ENCODE measurements at places on chromosomes 5 and 9.

DNA sequence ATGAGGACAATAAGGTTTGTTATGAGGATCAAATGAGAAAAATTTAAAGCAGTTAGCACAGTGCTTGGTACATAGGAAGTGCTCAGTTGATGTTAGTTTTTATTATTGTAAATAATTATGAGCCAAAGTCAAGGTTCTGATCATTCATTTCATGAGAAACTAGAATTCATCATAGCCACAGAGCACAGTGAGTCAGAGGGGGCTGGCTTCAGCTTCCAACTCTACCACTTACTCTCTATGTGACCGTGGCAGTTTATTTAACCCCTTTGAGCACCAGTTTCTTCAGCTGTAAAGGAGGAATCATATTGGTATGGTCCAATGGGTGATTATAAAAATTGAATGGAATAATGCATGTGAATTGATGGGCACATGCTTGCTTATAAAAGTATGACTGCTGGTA is 39.4 kb downstream of the KLHL3 start:
- peak; percentile 37 for DNase-seq

DNA sequence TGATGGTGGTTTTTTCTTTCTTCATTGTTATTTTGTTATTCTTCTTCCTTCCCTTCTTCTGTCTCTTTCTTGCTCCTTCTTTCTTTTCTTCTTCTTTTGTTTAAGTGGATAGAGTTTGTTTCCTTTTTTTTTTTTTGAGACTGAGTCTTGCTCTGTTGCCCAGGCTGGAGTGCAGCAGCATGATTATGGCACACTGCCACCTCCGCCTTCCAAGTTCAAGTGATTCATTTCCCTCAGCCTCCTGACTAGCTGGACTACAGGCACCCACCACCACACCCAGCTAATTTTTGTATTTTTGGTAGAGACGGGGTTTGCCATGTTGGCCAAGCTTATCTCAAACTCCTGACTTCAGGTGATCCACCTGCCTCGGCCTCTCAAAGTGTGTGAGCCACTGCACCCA is 40.3 kb downstream of the JAK2 start:
- DNase-seq: peak; percentile 49

DNA sequence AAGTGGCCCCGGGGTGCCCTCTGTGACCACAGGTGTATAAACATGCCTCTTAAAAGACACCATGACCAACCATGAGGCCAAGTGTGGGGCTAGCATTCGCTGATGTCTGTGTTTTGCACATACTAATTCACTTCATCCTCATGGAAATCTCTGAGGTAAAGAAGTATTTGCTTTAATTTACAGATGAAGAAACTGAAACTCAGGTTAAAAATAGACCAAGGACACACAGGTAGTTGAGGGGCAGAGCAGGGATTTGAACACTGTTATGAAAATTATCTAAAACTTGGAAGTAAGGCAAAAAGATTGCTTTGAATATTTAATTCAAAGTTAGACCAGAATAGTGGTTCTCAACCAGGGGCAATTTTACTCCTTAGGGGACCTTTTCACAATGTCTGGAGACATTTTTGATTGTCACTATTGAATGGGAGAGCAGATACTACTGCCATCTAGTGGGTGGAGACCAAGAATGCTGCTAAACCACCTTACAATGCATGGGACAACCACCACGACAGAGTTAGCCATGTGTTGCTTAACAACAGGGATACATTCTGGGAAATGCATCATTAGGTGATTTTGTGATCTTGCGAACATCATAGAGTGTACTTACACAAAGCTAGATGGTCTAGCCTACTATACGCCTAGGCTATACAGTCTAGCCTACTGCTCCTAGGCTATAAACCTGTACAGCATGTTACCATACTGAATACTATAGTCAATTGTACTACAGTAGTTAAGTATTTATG is 8.0 kb upstream of the FXN start:
- DNase-seq: peak; percentile 51

- DNase-seq: no peak
Observed at GRCh38 chr9:13832446-13832845, 481.5 kb downstream of the NFIB start.

DNA sequence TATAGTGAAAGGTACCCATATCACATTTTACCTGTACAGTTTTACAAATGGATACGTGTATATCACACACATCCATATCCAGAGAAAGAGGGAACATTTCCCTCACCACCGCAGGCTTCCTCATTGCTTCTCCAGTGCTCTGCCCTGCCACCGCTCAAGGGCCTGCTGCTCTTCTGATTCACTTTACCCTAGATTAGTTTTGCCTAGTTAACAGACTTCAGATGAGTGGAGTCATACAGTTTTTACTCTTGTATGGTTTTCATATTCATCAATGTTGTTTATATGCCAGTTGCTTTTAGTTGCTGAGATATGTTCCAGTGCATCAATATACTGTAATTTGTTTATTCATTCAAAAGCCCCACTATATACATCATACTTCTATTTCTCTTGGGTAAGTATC is 53.9 kb upstream of the POMT1 start:
- DNase-seq: no peak

GRCh38 chr9:127897193-127897692 is 2.2 kb downstream of the ST6GALNAC6 start:
- DNase-seq: peak; percentile 82

- DNase-seq: peak; percentile 47
Observed at GRCh38 chr5:64384765-64385164, 121.0 kb upstream of the RGS7BP start.

- DNase-seq: no peak
Observed at GRCh38 chr5:92599217-92599810, 981.7 kb downstream of the NR2F1-AS1 start.

DNA sequence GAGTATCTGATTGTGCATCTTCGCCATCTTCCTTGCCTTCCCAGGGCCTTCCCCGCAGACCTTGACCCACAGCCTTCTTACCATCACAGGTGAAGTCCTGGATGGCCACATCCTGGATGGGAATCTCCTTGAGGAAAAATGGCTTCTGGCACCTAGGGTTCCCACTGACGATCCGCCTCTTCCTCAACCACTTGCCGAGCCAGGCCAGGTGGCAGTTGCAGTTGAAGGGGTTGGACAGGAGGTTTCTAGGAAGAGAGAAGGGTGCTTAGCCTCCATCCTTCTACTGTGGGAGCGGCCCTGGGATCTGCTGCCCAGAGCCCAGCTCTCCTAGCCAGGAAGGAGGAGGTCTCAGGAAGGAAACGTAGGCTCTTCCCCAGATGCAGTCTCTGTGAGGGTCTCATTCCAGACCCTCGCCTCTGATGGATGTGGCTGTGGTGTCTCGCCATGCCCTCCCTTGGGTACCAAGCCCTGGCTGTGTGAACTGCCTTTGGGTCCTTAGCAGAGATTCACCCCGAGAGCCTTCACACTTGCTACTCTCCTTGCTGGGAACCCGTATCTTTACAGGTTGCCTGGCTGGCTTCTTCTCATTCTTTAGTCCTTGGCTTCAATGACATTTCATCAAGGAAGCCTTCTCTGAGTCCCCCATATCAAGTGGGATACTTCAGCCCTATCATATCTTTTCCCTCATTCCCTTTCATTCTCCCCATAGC is 170.4 kb upstream of the PANK3 start:
- no peak for DNase-seq

- DNase-seq: no peak
Observed at GRCh38 chr5:27234916-27235315, 196.5 kb upstream of the CDH9 start.

DNA sequence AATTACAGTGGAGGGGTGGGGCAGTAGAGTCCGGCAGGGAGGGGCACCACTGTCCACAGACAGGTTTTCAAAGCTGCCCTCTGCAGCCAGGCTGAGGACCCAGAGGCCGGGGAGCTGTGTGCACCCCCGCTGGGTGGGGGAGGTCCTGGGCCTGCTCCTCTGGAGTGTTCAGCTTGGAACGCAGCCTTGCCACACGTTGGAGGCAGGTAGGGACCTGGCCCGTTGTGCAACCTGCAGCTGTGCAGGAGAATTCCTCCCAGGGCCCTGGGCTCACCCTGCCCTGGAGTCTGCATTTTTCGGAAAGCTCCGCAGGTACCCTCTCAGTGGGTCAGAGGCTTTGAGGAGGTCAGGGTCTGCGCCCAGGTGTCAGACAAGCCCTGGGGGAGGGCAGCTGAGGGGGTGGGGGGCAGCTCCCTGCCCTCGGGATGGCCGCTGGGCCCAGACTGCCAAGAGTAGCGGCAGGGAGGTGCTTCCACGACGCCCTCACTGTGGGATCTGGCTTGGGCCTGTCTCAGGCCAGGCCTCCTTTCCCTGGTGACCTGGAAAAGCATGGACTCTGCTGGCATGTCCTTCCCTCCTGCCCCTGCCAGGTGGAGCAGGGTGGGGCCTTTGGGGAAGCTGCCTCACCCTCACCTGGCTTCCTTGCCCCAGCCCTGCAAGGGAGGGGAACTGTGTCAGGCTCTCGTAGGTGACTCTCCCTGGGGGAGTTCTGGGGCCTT is 29.5 kb downstream of the RXRA start:
- DNase-seq: no peak

DNA sequence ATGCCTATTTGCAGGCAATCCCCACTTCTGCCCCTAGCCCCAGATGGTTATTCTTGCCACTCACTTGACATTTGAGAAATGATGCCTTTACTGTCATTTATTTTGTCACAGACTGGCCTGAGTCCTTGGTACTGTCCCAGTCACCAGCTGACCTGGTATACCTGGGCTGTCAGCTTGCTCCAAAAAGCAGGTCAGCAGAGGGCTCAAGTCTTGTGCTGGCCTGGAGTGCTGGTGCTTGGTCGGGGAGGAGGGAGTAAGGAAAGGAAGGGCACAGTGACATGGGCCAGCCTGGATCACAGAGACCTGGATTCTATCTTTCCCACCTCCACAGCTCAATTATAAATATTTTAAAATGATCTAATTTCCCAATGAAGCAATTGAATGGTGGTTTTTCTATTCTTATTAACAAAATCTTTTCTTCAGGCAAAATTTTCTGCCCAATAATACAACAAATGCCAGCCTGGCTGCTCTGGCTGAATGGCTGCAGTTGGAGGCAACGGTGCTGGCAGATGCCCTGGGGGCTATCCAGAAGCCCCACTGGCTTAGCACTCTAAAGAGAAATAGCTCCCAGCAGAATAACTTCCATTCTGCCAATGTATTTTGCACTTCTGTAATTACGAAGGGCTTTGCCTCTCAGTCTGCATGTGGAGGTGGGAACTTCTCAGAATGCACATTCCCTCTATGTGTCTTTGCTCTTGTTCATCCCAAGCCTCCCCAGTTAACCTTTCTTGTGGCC is 160.6 kb downstream of the GADD45G start:
- DNase-seq: no peak

DNA sequence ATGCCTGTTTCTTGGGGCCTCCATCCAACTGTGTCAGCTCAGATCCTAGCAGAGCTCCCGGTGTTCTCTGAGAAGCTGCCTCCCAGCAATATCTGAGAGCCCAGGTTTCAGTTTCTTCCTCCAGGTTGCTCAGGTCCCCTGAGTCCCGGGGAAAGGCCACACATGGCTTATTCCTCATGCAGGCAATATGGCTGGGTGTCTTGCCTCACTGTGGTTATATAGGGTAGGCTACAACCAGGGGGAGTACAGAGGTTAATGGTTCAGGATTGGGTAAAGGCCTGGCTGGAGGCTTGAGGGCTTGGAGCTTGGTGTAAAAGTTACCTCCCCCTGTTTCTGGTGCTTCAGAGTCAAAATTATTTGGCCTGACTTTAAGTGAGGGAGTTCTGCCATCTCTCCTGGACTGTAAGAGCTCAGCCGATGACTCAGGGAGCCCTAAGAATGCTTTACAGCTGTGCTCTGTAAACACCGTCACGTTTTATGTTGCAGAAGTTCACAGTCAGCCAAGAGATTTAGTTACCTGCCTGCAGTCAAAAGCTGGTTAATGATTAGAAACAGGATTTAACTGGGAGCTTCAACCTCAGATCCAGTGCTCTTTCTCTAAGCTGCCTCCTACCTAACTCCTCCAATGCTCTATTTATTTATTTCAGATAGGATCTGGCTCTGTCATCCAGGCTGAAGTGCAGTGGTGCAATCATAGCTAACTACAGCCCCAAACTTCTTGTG is 24.3 kb upstream of the UBAP2 start:
- peak; percentile 94 for DNase-seq

- no peak for DNase-seq
Observed at GRCh38 chr9:126240835-126241234, 85.8 kb upstream of the MVB12B start.

DNA sequence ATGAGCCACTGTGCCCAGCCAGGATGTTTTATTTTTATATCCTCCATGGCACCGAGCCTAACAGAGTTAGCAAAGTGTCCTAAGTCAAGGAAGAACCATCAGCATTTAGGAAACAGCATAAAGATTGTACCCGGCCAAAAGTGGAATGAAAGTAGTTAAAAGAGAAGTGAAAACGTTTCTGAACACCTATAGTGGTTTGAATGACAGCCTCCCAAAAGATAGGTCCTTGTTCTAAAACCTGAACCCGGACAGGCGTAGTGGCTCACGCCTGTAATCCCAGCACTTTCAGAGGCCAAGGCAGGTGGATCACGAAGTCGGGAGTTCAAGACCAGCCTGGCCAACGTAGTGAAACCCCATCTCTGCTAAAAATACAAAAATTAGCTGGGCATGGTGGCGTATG is 37.4 kb downstream of the ZFAND5 start:
- DNase-seq: no peak

GRCh38 chr5:135034236-135034962 is 371 bp upstream of the PITX1 start:
- peak; percentile 73 for DNase-seq
